ENCODE measurements at places on chromosomes 3 and 15.
A peak's percentile ranks its signal among the peaks of the same experiment; 100 is the strongest.

DNA sequence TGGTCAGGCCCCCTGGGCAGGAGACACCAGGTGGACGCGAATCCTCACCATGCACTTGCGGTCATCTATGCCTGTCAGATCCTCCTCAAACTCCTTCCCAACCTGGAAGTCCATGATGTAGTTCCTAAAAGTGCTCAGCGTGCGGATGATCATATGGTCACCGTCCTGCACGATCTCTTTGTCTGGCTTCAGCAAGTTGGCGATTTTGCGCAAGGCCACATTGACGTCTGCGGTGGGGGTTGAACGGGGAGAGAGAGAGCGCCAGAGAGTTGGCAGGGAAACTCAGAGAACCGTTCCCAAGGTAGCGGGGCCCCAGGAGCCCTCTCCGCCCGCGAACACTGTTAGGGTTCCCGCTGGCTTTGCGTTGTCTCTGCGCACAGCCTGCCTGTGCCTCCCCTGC, 809 bp downstream of the RBP1 start:
- DNase-seq: no peak

GRCh38 chr3:58492494-58492905, 604 bp downstream of the KCTD6 start:
- no peak for DNase-seq

DNA sequence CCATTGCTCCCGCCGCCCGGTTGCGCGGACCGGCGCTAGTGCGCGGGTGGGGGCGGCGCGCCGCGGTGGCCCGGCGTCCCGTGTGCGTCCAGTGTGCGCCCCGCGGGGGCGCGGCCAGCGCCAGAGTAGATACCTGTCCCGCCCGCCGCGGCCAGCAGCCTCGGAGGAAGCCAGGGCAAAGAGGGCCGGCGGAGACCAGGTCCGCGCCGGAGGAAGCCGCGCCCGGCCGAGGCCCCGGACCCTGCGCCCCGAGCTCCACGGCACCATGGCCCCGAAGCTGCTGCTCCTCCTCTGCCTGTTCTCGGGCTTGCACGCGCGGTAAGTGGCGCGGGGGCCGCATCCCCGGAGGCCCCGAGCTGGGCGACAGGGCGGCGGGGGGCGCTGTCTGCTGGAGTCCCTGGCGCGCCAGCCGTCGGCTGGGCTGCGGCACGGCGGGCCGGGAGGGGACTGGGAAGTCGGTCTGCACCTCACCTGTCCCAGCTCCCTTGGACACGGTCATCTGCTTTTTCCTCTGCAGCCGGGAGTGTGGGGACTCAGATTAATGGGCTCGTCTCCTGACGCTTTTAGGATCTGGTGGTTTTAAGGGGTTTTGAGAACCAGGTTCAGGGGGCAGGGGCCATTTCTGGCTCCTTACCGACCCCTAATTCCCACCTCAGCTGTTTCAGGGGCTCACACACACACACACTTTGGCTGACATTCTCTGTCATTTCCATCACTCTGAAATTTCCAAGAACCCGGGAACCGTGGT, 464 bp downstream of the GABRG3 start:
- no peak for DNase-seq

DNA sequence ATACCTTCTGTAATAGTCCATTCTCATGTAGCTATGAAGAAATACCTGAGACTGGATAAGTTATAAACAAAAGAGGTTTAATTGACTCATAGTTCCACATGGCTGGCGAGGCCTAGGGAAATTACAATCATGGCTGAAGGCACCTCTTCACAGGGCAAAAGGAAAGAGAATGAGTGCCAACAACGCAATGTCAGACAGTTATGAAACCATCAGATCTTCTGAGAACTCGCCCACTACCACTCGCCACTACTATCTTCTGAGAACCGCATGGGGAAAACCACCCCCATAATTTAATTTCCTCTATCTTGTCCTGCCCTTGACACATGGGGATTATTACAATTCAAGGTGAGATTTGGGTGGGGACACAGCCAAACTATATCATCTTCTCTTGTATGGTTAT, 406.8 kb upstream of the CBLB start:
- DNase-seq: no peak

- no peak for DNase-seq
These were observed 293.1 kb downstream of the SUCLG2 start for GRCh38 chr3:67361323-67361722.

- no peak for DNase-seq
These were observed 7.9 kb downstream of the RPL32 start for GRCh38 chr3:12833222-12834161.

DNA sequence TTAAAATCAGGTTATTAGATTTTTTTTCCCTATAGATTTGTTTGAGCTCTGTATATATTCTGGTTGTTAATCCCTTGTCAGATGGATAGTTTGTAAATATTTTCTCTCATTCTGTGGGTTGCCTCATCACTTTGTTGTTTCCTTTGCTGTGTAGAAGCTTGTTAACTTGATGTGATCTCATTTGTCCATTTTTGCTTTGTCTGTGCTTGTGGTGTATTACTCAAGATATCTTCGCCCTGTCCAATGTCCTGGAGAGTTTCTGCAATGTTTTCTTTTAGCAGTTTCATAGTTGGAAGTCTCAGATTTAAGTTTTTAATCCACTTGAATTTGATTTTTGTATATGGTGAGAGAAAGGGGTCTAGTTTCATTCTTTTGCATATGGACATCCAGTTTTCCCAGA, 699.1 kb downstream of the NAALADL2 start:
- DNase-seq: no peak

DNA sequence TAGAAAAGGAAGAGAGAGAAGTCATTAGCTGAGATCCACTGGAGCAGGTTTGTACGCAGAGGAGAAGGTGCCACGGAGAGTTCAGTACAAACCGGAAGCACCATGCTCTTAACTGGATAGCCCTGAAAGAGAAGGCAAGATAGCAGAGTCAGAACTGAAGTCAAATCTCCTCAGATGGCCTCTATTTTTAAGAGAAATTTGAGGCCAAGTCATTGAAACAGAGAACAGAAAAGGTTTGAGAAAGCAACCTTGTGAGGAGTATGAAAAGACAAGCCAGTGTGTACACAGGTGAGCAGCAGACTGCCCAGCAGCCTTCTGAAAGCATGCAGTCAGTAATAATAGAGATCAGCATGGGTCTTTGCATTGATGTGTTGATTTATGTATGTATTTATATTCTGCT, 66.1 kb upstream of the SPRED1 start:
- DNase-seq: no peak

DNA sequence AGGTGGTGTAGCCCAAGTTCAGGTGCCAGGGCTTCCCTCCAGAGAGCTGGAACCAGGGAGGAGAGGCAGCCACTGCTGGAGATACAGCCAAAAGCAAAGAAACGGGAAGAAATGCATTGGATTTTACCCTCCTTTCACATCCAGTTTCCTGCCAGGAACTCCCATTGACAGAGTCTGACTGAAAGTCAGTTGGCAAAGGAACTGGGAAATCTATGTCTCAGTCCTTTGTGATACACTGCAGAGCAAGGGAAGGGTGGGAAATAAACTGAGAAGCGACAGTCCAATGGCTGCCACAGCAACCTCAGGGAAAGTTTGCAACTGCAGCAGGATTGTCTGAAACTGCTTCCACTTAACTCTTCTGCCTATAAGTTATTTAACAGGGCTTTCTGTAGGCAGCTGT, 142.6 kb downstream of the SATB1 start:
- no peak for DNase-seq

GRCh38 chr3:125045965-125046364, 9.8 kb downstream of the HEG1 start:
- DNase-seq: peak; percentile 90

DNA sequence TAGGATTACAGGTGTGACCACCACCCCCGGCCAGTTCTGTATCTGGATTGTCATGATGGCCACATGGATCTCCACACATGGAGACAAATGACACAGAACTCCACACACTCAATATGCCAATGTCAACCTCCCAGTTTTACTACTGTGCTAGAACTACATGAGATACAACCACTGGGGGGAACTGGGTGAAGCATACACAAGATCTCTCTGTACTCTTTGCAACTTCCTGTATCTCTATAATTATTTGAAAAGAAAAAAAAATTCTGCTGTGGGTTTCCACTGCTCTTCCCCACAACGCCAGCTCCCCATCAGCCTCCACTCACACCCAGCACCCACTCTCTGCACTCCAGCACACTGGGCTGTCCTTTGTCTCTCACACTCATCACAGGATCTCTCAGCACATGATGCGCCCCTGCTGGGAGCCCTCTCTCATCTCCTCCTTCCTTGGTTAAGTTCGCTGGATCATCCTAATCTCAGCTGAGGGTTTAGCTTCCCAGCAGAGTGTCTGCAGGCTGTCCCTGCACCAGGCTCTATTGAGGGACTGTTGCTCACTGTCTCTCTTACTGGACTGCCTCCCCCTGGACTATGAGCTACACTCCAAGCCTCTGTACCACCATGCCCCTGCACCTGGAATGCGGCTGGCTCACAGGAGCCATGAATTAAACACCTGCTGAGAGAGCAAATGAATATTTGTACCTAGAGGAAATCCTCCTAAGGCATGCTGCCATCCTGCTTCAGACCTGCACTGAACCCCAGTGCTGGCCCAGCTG, 10.7 kb upstream of the RAB43 start:
- DNase-seq: no peak

DNA sequence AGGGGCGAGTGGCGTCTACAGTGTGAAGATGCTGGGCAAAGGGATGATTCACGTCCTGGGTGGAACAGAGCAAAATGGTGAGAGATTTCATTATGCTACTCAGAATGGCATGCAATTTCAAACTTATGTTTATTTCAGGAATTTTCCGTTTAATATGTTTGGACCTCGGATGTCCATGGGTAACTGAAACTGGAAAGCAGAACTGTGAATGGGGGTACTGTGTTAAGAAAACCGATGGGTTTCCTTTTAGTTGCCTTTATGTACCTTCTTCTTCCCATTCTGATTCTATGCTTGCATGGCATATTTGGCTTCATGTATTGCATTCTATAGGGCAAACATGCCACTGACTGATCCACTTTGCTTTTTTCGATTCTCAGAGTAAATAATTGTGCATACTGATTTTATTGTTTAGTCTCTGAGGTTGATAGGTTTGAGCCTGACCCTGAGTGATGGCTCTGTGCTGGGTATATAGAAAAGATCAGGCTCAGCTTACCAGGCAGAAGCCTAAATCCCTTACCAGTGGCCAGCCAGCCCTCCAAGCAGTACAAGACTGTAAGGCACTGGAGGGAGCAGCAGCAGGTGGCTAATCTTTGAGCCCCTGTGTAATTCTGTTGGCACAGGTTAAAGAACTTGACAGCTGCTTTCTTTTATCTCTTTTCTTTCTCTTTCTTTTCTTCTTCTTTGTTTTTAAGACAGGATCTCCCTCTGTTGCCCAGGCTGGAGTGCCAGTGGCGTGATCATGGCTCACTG, 4.5 kb downstream of the QTRT2 start:
- no peak for DNase-seq

DNA sequence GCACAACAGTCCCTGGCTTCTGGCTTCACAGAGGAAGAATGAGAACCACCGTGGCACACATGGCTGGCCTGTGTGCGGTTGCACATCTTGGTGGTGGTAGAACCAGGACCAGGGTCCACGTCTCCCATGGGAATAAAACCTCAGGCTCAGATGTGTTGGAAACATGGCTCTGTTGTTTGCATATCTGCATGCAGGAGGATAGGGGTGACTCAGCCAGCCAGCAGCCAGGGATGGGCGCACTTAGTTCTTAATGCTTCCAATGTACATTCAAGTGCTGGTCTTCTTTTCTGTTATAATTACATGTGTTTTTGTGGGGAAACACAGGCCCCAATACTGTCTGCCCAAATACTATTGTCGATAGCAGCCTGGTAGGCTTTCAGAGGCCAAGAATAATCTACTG, 35.8 kb upstream of the BCL2L10 start:
- DNase-seq: no peak

- DNase-seq: no peak
These were observed 8.8 kb upstream of the FAM240A start for GRCh38 chr3:46603446-46604046.

DNA sequence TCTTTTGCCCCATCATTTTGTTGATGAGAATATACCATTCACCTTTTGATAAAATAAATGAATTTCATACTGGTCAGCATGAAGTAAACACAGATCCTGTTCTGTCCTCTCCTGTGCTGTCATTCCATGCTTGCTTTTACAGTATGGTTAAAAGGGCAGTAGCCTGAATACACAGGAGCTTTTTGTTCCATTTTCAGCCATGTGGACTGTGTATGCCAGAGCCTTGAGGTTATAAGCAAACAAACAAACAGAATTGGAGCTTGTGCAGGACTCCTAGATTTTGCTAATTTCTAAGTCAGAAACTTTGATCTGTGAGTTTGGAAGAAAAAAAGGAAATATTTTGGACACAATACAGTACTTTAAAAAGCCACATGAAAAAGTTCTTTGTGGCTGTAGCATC, 91.9 kb downstream of the LRRC28 start:
- no peak for DNase-seq

- no peak for DNase-seq
These were observed 50.4 kb downstream of the GLB1 start for GRCh38 chr3:33046521-33046920.

- no peak for DNase-seq
These were observed 117.1 kb upstream of the GOLIM4 start for GRCh38 chr3:168212664-168213285.

DNA sequence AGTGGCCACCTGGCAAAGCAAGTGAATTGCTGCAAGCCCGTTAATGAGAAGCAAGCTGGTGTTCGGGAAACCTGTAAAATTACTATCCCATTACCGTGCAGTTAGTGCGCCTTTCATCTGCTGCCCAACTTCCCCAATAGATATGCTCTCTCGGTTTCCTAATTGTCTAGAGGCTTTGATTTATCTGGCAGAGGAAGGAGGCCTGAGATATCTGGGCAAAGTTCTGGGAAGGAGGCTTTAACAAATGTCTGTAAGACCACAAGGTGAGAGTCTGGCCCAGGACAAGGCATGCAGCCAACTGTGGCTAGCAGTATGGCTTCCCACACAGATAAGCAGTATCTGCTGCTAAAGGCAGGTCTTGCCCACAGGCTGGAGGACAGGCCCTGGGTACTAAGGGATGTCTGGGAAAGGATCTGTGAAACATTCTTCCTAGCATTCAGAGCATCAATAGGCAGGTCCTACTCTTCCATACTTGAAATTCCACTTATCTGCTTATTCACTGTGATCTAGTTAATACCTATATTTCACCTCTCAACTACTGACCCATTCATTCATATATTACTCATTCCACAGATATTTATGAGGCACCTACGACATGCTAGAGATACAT, 130.0 kb upstream of the SLC2A2 start:
- DNase-seq: peak; percentile 25

DNA sequence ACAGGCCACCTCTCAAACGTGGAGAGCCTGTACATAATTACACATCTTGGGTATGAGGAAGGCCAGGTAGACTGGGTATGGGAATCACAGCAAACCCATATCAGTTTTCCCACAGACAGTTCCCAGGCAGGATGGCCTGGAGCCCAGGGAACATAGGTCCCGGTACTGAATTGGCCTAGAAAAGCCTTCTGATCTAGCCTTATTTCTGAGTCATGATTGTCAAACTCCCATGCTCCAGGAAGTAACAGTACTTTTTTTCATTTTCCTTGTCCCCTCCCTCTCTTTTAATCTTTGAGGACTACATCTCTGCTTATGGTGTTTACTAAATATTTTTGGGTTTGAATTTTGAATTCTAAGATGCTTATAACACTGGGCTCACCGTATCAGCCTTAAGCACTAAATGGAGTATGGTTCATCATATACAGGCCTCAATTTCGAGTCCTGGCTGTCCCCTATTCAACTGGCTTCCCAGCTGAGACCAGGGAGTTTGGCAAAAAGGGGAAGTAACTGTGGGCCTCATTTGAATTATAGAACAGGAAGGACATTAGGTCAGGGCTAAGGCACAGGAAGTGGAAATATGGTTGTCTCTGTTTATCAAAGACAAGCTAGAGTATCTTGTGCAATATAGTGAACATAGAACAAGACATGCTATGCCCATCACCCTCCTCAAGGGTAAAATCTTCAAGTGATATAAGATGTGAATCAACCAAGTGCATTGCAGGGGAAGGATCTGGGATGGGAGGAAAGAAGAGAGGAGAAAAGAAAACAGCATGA, 494.6 kb downstream of the NTRK3 start:
- DNase-seq: no peak

All from fibroblast of skin of right quadriceps (primary cell).